ENCODE measurements at places on chromosomes 6 and 20.

- DNase-seq, result no peak
Observed at GRCh38 chr6:21227486-21227885, 366.1 kb upstream of the SOX4 start.

GRCh38 chr6:101226677-101227135 lies 166.8 kb upstream of the GRIK2 start:
- peak; percentile 11 for DNase-seq

DNA sequence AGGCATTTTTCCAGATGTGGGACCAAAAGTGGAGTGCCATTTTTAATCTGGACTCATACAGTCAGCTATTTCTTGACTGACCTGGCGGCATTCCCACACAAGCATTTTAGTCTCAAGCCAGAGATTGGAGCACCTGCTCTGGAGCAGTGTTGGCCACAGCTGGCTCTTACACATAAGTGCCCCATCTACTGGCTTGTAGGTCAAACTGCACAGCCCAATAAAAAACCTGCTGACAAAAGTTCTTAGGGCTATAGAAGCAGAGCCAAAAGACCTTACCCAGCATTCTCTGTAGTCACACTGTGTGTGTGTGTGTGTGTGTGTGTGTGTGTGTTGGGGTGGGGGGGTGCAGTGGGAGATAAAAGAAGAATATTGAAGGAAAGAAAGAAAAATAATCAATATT lies 38.6 kb upstream of the SENP6 start:
- DNase-seq, result peak; percentile 21

- no peak for DNase-seq
Observed at GRCh38 chr6:125818772-125819260, 28.1 kb downstream of the NCOA7 start.

- no peak for DNase-seq
Observed at GRCh38 chr6:106450653-106451052, 90.1 kb downstream of the CRYBG1 start.

DNA sequence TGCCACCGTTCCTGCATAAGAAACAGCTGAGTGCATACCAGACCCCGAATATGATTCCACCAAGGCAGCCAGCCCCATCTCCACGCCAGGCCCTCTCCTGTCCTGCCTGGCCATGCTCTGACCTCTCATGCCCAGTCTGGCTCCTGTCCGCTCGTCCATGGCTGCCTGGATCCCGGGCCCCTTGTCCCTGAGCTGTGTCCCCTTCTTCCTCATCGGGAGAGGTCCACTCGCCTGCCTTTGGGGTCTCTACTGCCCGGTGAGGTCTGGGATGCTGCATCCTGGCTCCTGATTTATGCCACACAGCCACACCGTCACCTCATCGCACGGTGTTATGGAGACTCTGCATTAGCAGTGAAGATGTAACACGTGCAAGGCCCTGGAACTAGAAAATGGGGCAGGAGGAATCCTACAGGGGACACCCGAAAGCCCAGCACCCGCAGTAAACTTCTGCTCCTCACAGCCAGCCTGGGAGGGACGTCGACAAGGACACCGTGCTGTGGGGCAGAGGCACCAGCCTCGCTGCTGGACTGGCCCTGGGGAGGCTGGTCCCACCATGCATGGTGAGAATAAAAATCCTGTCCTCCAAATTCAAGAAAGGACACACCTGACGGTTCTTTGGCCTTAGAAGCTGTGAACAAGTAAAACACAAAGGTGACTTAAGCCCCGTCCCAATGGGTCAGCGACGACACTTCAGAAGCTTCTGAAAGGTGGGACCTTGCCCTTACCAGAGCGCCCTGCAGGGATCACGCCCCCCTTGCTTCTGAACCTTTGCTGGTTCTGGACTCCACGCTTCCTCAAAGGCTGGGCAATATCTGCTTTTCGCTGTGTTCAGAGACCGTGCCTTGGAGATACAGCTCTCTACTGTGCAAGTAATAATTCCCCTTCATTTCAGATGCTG lies 103.0 kb downstream of the DLL1 start:
- no peak for DNase-seq

GRCh38 chr20:49384437-49385434 lies 97.7 kb downstream of the KCNB1 start:
- DNase-seq, result peak; percentile 76

- no peak for DNase-seq
Observed at GRCh38 chr20:52201395-52201794, 9.8 kb upstream of the ZFP64 start.

DNA sequence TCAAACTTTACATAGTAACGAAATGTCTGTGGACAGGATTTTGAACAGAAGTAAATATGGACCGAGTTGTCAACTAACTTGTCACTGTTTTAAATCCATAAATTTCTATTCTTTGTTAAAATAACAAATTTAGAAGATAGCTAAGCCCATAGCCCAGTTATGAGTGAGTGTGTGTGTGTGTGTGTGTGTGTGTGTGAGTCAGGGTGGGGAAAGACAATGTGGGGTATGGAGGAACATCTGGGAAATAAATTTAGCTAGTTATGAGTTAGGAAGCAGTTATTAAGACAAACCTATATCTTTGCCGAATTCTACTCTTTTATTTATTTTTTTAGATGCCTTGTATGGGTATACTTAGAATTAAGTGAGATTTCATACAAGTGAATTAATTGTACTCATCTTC lies 9.0 kb downstream of the TPBG start:
- DNase-seq, result no peak

- no peak for DNase-seq
Observed at GRCh38 chr6:137432054-137432611, 62.1 kb downstream of the OLIG3 start.

GRCh38 chr6:96301023-96301422 lies 220.6 kb upstream of the UFL1 start:
- no peak for DNase-seq

GRCh38 chr6:128599036-128599435 lies 78.6 kb upstream of the PTPRK start:
- DNase-seq, result no peak

GRCh38 chr6:108762394-108762793 lies 85.8 kb upstream of the ARMC2 start:
- no peak for DNase-seq

DNA sequence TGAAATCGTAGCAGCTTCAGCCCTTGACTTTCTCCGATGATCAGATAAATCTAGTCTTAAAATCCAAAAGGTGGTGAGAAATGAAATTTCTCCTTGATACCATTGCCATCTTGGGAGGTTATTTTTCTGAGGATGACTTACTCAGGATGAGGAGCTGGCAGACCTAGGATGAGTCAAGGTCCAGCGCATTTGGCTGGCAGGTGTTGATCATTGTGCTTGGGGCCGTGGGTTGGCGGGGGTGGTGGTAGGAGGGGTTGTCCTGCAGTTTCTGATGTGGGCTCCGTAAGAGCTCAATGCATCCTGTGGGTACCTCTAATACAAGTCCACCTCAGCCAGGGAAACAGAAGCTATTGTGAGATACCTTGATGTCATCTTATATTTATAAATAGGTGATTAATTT lies 148.3 kb upstream of the SCGN start:
- no peak for DNase-seq

- DNase-seq, result no peak
Observed at GRCh38 chr6:3592371-3592941, 135.6 kb upstream of the SLC22A23 start.

Measured in cerebellar cortex (tissue), 1 donor.